Caco-2 (cell line): ENCODE measurements at places on chromosomes 6 and 20. TPM values are rescaled to one million over a fixed set of nuclear protein-coding genes. Genes with fewer than 3 reads are reported as not detected.

The DPPA5 gene
- total RNA-seq = not detected in 2 replicates

GRCh38 chr6:162728706-162729105 lies 932 bp downstream of the PACRG start:
- no peaks in the 10 kb centered on the region for H3K36me3 ChIP-seq
- H3K4me3 ChIP-seq = no peak overlapping the region
- H3K27ac ChIP-seq = peak overlapping the region; percentile 71
- no peak for DNase-seq

DNA sequence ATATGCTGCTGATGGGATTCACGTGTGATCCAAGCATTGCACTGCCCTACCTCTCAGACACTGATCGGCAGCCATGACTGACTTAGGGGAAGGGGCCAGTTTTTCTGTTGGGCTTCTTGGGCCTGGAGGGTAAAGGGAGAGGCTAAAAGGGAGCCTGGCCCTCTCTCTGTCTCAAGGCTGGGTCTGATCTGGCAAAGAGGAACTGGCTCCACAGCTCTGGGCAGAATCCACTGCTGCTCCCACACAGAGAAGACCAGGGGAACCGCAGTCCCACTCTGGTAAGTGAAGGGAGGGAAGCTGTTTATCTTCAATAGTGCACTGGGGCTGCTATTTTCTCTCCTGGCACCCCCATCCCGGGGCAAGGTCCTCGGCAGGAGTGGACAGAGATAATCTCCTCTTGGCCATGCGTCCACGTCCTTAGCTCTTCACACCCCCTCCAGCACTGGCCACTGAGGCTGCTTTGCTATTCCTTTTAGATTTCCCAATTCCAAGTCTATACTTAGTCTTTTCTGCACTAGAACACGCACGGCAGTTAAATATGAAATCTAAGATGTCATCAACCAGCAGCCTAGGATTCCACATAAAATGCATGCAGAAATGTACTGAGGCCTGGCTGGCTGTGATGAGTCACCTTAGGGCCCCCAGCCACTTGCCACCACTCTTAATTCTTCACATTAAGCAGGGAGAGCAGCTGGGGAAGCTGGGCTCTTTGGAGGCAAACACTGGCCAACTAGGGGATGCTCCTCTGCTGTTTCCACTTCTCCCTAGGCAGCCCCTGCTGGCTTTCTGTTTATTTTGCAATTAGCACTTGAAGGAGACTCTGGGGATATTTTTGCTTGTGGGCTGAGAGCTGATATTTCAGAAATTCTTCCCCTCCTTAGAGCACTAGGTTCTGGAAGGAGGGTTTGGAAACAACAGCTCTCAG lies 87.8 kb upstream of the ARMC2 start:
- no peak overlapping the region for H3K4me3 ChIP-seq
- no peak for DNase-seq
- no peaks in the 10 kb centered on the region for H3K36me3 ChIP-seq
- no peaks in the 10 kb centered on the region for H3K4me1 ChIP-seq
- no peaks in the 10 kb centered on the region for H3K27me3 ChIP-seq

- no peaks in the 10 kb centered on the region for H3K36me3 ChIP-seq
- H3K27me3 ChIP-seq = no peaks in the 10 kb centered on the region
- H3K4me1 ChIP-seq = 0 out of 2 replicates have a peak, but pooled peaks cover 3% of the 10 kb centered on the region
- DNase-seq = peak; percentile 11
- H3K4me3 ChIP-seq = no peak overlapping the region
Observed at GRCh38 chr6:29647927-29648642, 8.8 kb upstream of the MOG start.

DNA sequence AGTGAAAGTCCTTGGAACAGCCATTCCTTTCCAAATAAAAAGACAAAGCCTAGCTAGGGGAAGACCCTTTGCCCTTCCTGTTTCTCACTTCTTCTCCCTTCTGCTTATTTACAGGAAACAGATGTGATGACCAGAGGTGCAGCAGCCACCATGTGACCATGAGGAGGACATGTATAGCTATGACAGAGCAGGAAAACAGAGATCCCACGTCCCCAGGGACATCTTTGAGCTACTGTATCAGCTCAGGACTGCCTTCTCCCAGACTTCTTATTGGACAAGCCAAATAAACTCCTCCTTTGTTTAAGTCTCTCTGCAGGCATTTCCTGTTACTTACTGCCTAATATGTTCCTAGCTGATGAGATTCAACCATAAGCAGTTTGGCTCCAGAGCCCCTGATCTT lies 133.1 kb upstream of the MLN start:
- H3K27ac ChIP-seq = no peak overlapping the region
- no peaks in the 10 kb centered on the region for H3K36me3 ChIP-seq

DNA sequence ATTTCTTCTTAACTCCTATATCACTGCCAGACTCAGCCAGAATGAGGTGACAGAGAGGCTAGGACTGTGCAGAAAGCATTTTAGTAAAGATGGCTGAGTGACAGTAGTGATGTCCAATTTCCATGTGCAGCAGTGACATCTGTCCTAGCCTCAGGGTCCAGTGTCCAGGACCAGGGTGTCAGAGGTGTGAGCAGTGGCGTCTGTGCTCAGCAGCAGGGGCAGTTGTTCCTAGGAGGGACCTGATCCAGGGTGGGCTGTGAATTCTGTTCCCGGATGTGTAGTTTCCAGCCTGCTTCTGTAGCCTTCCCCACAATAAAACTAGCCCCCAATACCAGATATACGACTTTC lies 6.0 kb downstream of the HLA-B start:
- no peaks in the 10 kb centered on the region for H3K36me3 ChIP-seq
- peaks cover 2% of the 10 kb centered on the region; the same call in 1 of the 2 replicates for H3K4me1 ChIP-seq
- H3K4me3 ChIP-seq = no peak overlapping the region
- no peaks in the 10 kb centered on the region; the same call in 1 of the 2 replicates for H3K27me3 ChIP-seq

- no peaks in the 10 kb centered on the region for H3K4me1 ChIP-seq
- H3K36me3 ChIP-seq = no peaks in the 10 kb centered on the region
- no peaks in the 10 kb centered on the region for H3K27me3 ChIP-seq
- no peak overlapping the region for H3K27ac ChIP-seq
Observed at GRCh38 chr6:165401092-165401491, 91.7 kb upstream of the C6orf118 start.
